ENCODE measurements at places on chromosomes 2 and 18.

- no peak for DNase-seq
Observed at GRCh38 chr2:164896634-164897355, 55.2 kb upstream of the COBLL1 start.

DNA sequence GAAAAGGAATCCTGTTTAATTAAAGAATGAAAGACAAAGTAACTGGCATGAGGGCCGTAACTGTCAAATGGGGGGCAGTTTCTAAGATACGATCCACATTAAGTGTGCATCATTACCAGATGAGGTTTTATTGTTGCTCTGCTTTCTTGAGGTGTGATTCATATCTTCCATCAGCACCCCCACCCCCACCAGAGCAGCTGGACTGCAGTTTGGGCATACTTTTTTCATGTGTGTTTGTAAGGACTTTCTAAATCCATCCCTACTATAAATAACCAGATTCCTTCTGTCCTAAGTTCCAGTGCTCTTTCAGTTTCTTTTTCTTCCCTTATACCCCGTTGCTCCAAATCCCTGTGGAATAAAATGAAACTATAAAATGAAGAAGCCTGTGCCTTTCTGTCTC, 142.1 kb downstream of the CDCA7 start:
- DNase-seq, result no peak

- no peak for DNase-seq
Observed at GRCh38 chr2:45928946-45929345, 277.5 kb downstream of the PRKCE start.

GRCh38 chr2:86413296-86414094, 27.7 kb upstream of the KDM3A start:
- DNase-seq, result no peak

- no peak for DNase-seq
Observed at GRCh38 chr2:4180631-4181030, 477.3 kb downstream of the DCDC2C start.

- DNase-seq, result no peak
Observed at GRCh38 chr2:3045318-3045921, 332.2 kb downstream of the EIPR1 start.

DNA sequence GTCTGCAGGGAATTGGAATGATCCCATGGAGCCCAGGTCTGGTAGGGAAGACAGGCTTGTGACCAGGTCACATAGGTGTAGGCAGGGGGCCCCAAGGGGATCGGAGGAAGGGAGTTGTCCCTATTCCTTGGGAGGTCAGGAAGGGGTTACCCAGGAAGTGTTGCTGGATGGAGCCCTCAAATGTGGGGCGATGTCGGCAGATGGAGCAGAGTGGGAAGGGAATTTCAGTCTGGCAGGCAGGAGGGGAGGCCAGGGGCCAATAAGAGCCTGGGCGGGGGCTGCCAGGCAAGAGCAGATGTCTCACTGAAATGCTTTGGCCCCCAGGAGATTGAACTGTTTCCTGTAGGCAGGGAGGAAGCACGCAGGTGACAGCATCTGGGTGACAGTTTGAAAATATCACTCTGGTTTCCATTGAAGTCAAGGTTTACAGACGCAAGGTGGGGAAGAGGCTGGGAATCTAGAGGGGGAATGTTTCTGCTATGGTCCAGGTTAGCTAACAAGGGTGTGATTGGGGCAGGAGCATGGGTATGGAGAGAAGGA, 81.5 kb upstream of the SMAD2 start:
- no peak for DNase-seq
